Renal cortical epithelial cell (primary cell): ENCODE measurements at places on chromosomes 2 and 18.

DNA sequence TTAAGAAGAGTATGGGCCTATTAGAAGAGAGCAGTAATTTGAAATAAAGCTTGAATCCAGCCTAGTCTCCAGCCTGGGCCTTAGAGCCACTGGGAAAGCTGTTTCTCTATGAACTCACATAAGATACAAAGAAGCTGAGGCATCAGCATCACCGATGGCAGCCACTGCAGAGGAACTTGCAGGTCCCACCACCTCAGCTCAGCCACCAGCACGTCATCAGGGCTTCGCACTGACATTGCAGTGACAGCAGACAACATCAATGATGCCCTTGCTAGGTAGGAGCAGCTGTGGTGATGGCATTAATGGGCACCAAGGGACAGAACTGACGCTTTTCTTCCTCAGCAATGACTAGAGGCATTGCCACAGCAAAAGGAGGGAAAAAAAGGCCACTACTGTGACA lies 67.7 kb upstream of the CDC42EP3 start:
- DNase-seq = no peak

GRCh38 chr2:141889788-141890187 lies 241.0 kb downstream of the LRP1B start:
- no peak for DNase-seq

GRCh38 chr2:151241224-151241623 lies 20.4 kb downstream of the RBM43 start:
- DNase-seq = no peak

- peak; percentile 16 for DNase-seq
These were observed 28.1 kb downstream of the PIK3C3 start for GRCh38 chr18:41982942-41983660.

- no peak for DNase-seq
These were observed 6.1 kb downstream of the SOS1 start for GRCh38 chr2:39114771-39115170.

GRCh38 chr2:7010391-7011054 lies 93.3 kb downstream of the RNF144A start:
- DNase-seq = peak; percentile 33

DNA sequence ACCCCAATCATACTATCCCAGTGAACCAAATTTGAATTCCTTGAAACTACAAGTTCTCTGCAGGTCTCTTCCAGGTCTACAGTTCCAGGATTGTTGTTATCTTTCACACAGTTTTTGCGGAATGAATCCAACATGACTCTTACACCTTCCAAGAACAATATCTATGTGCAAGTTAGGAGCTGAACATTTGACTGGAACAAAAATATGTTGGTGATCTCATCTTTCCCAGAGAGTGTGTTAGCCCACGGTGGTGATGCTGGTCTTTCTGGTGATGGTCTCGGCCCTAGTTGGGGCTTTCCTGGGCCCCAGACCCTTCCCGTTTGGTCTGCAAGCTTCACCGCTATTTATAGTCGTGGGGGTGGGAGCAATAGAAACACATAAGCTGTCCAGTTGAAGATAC lies 173.7 kb downstream of the TPGS2 start:
- no peak for DNase-seq

GRCh38 chr2:236359426-236360045 lies 95.3 kb upstream of the ASB18 start:
- DNase-seq = no peak

DNA sequence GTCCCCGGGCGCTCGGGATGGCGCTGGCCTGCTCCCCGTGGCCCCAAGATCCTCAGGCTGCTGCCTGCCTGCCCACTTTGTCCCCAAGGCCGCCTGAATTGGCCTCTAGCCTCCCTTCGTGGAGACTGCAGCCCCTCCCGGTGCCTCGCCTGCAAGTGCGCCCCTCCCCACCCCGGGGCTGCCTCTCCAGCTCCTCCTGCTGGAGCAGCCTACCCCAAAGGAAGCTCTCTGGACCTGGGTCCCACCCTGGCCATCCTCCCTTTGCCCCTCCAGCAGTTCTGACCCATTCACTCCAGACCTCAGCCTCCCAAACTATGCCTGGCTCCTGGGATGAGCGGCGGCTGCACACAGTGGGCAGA lies 6.2 kb downstream of the ESPNL start:
- no peak for DNase-seq

DNA sequence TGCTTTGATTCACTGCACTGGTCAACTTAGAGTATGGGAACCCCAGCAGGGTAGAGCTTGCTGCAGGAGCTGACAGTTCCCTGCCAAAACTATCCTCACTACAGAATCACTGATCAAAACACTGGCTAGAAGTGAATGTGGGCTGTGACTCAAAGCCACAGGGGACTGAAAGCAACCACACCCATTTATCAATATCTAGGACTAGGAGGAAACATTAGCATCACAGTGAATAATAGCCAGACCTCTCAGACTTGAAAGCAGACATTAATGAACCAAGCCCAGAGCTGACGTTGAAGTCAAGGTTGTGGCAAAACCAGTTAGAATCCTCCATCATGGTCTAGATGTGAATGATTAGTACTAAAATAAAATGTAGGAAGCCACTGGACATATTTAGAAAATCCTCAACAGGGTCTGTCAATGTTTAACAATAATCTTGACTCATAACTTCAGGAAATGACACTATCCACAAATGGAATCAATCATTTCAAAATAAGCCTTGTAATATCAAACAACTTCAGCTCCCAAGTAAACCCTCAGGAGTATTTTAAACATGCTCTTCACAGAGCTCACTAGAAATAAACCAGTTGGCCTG lies 131.4 kb downstream of the CDH20 start:
- DNase-seq = peak; percentile 66

DNA sequence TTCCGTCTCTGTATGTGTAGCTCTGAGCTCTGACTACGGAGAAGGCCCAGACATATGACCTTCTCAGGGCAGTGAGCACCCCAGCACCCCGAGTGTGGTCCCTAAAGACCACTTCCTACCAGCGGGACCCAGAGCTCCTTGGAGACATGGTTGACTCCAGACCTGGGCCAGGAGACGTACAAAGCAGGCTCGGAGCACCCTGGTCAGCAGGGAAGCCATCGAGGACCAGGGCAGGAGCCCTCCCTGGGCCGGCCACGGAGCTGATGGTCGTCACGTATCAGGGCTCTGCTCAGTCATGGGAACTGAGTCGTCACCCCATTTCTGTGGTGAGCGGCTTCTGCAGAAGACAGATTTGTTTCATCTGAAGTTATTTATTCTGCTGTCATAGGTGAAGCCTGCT lies 12.8 kb upstream of the NEU4 start:
- no peak for DNase-seq

- no peak for DNase-seq
These were observed 78.8 kb upstream of the ITGB6 start for GRCh38 chr2:160278879-160279177.

DNA sequence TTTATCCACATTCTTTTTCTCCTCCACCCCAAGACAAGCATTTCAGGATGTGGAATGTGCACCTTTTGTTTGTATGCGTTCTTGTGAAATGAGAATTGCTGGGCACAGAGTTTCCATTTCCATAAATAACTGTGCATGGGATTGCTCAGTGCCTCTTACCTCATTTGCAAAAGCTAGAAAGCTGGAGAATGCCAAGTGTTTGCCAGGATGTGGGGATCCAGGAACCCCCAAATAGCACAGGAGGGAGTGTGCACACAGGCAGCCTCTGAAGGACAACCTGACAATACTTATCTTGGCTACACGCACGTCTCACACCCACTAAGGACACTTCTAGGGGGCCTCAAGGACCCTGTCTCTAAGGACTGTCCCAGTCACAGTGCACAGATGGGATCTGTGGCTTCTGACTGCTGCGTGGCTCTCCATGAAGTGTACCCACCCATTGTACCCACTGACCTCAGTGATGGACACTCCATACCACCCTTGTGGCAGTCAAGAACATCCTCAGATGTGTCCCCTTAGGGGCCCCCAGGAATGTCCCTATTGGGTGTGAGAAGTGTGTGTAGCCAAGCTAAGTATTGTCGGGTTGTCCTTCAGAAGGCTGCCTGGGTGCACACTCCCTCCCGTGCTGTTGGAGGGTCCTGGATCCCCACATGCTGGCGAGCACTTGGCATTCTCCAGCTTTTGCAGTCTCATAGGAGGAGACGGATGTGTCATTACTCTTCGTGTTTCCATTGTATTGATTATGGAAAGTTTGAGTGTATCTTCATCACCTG lies 38.4 kb downstream of the CAPN13 start:
- no peak for DNase-seq

DNA sequence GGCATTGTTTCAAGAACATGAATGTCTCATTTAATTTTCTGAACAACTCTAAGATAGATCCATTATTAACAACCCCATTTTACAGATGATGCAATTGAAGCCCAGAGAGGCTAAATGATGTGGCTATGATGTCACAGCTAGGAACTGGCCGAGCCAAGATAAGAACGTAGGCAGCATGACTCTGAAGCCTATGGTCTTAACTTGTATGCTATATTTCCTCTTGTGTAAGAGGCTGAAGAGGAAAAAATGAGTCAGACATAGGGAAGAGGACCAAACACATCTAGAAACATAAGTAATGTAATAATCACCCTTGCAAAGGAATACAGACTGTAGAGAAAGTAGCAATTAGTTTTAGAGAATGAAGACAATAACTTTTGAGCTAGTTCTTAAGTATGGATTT lies 416.8 kb downstream of the FIGN start:
- no peak for DNase-seq

DNA sequence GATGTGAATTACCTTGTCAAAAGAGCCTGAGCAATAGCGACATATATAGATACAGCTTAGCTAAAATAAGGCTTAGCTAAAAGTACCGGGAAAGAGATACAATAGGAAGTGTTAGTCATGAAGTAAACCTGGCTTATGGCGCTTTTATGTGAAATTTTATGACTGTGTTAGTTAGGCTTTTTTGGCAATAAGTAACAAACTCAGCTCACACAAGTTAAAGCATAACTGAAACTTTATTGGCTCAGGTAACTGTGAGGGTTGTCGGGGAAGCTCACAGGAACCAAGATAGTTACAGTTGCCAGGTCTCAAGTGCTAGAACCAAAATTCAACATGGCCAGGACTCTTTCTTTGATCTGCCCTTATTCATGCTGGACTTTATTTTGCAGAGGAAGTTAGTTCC lies 925.0 kb upstream of the GYPC start:
- peak; percentile 94 for DNase-seq

- DNase-seq = peak; percentile 99
These were observed 144.6 kb upstream of the SPRED2 start for GRCh38 chr2:65576861-65577601.

DNA sequence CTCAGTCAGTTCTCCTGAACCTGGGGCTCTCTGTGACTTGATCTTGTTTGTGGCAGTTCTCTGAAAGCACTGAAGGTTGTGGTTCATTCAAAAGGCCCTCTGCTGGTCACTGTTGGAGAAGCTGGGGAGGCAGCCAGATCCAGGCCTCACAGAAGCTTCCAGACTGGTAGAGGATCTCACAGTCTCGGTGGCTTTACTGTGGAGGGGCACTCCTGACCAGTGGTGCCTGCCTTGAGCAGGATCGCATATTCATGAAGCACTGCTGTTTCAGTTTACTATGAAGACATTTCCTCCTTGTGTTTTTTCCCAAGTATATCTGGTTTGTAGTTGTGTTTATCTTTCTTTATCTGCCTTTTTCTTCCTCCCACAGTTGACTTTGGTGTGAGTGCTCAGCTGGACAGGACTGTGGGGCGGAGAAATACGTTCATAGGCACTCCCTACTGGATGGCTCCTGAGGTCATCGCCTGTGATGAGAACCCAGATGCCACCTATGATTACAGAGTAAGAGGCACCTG lies 133.9 kb downstream of the MAP4K4 start:
- peak; percentile 72 for DNase-seq

DNA sequence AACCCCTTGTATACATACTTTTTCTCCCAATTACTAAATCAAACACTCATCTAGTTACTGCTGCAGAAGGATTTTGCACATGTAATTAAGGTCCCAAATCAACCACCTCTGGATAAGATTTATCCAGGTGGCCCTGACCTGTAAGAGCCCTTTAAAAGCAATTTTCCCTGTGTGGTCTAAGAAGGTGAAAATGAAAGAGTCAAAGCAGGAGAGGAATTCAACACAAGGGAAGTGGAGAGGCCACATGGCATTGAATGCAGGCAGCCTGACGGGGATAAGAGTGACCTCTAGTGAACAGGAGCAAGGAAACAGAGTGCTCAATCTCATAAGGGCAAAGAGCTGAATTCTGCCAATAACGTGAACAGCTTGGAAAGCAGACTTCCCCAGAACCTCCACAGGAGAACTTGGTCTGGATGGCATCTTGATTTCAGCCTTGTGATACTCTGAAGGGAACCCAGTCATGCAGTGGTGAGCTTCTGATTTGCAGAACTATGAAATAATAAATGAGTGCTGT lies 27.2 kb downstream of the PPP3R1 start:
- peak; percentile 53 for DNase-seq

DNA sequence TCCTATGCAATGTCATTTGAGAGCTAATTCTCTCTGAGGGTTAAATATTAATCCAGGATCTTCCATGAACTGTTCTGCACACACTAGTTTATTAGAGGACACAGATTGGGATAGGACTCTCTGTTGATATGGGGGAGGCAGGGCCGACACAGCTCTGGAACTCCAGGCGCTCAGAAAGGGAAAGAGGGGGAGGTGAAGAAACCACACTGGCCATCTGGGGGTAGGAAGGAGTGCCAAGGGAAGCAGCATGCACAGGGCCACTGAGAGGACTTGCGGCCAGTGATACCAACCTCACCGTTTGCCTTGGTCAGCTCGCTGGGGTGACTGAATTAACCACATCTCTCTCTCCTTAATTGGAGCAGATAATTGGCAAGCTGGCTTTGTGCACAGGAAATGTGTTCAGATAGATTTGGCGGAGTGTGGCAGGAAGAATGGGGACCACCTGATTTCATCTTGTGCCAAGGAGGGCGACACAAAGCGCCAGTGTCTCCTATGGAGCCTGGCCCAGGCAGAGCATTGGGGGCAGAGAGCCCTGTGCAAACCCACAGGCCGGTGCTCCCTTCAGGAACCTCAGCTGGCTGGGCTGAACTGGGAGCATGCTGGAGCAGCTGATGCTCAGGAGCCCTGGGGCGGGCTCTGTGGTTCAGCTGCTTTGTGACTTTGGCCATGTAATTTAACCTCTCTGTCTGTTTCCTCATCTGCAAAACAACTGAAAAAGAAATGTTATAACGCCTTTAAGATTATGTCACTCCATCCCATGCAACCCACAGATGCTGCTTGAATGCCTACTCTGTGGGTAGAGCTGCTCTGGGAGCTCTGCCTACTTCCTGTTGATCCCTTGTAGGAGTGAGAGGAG lies 114.7 kb upstream of the STON1 start:
- DNase-seq = peak; percentile 44

DNA sequence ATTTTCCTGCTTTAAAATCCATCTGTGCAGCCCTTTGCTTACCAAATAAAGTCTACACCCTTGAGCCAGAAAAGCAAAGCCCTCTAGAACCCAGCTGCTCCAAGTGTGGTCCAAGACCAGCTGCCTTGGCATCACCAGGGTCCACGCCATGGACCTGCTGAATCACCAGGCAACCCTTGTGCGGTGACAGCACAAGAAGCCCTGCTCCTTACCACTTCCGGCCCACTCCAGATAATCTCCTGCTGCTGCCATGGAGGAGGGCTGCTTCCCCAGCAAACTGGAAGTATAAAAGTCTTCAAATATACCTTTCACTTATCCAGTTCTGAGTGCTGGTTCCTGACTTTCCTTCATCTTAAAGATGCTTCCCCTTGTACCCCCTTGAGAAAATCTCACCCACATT lies 106.0 kb upstream of the PKDCC start:
- no peak for DNase-seq

GRCh38 chr18:39455285-39455684 lies 1889.7 kb upstream of the CELF4 start:
- DNase-seq = peak; percentile 96

- DNase-seq = peak; percentile 57
These were observed 56.8 kb downstream of the TGFA start for GRCh38 chr2:70496819-70497218.

GRCh38 chr2:201618744-201619662 lies 24.3 kb downstream of the TMEM237 start:
- DNase-seq = peak; percentile 26
